HuH-7.5 (cell line): ENCODE measurements at places on chromosomes 3 and 15.

DNA sequence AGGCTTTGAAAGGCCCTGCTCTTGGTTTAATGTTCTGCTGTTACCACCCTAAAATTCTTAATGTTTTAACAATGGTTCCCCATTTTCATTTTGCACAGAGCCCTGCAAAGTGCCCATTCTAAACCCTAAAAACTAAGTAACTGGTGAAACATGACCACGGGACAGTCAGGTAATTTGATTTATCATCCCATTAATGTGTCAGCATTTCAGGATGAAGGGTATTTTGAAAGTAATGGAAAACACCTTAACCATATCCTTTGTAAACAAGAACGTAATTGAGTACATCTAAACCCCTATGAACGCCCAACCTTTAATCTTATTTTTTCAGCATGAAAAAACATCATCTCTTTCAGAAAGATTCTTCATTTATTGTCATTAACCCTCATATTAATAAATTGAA lies 164.9 kb upstream of the IL12A start:
- DNase-seq, result no peak

- DNase-seq, result no peak
Observed at GRCh38 chr3:14169871-14170270, 8.5 kb downstream of the XPC start.

- DNase-seq, result no peak
Observed at GRCh38 chr15:27082526-27082925, 111.5 kb downstream of the GABRG3 start.

DNA sequence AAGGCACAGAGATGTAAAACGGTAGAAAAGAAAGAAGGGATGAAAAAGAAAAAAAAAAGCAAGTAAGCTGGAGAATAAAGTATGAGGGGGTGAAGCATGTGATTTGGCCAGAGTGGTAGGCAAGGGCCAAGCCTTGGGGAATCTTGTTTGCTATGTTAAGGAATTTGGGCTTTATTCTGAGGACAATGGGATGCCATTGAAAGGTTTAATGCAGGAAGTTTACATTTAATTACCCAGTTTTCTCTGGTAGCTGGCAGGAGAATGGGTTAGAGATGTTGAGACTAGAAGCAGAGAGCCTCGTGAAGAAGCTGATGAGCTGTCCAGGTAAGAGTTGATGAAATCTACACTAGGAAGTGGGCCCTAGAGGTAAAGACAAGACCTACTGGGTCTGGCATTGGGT lies 455.9 kb downstream of the PDCD6IP start:
- no peak for DNase-seq

GRCh38 chr15:42182961-42183360 lies 25.1 kb downstream of the VPS39 start:
- DNase-seq, result no peak

DNA sequence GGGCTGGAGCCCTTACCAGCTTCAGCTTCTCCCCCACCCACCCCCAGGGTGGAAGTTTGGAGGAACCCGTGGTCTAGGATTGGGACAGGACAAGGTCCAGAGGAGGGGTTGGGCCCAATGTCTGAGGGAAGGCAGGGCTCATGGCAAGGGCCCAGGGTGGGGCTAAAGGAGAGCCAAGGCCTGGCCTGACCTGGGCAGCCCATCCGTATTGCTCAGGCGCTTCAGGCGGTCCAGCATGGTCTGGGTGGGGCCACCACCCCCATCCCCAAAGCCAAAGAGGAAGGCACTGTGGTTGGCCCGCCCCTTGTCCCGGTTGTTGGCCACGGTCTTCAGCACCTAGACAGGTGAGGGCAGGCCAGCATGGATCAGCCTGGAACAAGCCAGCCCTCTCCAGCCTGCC lies 7.6 kb downstream of the MAN2C1 start:
- DNase-seq, result no peak

DNA sequence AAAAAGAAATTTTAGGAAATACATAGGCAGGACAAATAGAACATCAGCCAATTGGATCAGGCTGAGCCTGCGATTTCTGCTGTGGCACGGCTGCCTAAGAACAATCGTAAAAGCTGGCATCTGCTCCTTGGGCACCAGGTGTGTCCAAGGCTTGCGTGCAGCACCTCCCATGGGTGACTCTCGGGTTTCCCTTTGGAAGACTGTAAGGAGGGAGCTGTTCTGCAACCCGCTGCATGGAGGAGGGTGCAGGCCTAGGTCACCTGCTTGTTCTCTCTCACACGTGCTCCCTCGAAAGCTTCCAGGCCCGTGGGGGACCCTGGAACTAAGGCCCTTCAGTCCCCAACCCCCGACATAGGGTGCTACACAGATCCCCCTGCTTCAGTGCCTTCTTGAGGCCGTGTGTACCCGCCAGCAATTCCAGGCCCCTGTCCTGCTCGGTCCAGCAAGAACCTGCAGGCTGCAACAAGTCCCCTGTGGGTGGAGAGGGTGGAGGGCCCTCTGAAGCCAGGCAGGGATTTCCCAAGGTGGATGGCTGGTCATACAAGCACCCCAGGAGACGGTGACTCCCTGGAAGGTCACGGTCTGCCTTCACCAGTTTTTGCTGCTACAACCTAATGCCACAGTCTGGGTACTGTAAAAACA lies 3.4 kb downstream of the GP9 start:
- DNase-seq, result no peak

GRCh38 chr3:187040516-187041361 lies 98.6 kb downstream of the RPL39L start:
- DNase-seq, result no peak

DNA sequence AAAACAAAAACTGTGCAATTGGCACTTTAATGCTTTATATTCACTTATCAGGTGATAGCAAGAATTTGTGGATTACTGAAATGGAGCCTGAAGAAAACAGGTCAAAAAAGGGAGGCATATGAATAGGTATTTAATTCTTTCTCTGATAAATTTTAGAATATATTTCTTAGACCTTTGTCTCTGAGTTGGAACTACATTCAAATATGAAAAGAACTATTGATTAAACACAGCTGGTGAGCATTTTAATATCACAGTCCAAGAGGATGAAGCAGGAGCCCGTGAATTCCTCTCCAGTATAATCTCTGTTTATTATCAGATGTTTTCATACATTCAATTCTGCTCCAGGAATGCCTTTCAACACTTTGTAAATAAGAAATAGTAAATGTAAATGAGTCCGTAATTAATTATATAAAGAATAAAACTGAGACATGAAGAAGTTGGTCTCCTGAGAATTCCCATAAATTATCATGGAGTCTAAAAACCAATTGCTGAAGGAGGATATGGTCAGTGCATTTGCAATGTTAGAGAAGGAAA lies 86.3 kb upstream of the ARHGEF26 start:
- no peak for DNase-seq

DNA sequence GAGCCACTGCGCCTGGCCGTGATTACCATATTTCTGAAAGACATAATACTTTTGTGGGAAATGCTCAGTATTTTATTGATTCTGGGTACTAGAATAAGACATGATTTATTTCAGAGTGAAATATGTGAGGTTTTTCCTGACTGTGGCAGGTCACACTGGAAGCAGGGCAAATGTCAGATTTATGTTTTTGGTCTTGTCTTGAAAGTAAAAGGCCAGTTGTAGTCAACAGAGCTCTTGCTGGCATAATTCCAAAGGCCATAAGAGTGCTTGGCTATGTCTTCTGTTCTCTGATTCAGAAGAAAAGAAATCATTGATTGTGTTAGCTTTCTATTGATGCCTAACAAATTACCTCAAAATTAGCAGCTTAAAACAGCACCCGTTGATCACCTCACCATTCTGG lies 176.4 kb downstream of the TJP1 start:
- no peak for DNase-seq

- DNase-seq, result no peak
Observed at GRCh38 chr3:2993736-2994135, 116.4 kb downstream of the IL5RA start.

DNA sequence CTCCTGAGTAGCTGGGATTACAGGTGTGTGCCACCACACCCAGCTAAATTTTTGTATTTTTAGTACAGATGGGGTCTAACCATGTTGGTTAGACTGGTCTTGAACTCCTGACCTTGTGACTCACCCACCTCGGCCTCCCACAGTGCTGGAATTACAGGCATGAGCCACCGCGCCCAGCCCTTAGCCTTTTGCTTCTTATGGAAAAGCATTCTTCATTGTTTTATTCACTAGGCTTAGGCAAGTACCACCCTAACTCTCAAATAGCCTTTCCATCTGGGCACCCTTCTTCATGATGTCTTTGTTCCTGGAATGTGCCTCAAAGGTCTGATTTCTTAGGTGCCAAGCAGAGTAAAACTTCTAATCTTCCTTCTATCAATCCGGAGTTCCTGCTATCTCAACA lies 641.8 kb downstream of the FHIT start:
- no peak for DNase-seq

DNA sequence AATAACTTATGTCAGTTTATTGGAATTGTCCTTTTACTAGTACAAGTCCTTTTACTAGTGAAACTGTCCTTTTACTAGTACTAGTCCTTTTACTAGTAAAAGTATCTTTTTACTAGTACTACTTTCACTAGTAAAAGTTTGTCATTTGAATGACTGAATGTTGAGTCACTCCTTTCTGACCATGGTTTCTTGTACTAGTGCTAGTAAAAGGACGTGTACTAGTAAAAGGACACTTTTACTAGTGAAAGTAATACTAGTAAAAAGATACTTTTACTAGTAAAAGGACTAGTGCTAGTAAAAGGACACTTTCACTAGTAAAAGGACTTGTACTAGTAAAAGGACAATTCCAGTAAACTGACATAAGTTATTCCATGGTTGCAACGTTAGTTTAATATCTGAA lies 96.3 kb downstream of the ZMAT3 start:
- no peak for DNase-seq

DNA sequence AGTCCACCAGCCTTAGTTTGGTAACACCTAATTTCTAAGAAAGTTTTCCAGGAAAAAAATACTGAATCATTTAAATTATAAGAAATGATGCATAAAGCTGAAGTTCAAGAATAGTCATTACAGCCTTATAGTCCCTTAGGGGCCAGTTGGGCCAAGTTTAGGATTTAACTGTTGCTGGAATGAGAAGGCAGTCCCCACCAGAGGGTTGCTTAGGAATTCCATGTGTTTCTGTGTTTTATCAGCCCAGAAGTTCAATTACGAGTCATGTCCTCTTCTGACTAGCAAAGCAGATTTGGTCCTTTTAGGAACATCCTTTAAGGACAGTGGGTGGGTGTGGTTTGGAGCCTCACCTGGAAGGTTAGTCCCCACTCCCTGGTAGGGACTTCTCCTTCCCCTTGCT lies 57.0 kb upstream of the NR2E3 start:
- no peak for DNase-seq

DNA sequence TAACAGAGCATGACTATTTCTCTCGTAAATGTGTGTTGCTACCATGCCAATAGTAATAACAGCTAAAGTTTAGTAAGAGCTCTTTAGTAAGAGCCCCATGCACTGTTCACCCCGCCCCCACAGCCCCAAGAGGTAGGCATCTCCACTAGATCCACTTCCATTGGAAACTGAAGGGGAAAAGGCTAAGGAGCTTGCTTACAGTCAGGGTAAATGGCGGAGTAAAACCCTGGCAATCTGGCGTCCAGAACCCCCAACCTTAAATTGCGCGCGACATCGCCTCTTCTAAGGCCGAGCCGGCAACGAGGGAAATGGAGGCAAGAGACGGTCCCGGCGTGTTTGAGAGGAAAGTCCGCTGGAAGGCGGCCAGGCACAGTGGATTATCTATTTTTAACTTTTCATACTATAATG lies 654 bp upstream of the C3orf38 start:
- peak; percentile 8 for DNase-seq

- no peak for DNase-seq
Observed at GRCh38 chr3:127030508-127031412, 47.8 kb downstream of the PLXNA1 start.

GRCh38 chr3:188077160-188077799 lies 76.7 kb upstream of the LPP start:
- no peak for DNase-seq
